ENCODE measurements at places on chromosomes 11 and 22. TPM values are rescaled to one million over a fixed set of nuclear protein-coding genes. Genes with fewer than 3 reads are reported as not detected.
A peak's percentile ranks its signal among the peaks of the same experiment; 100 is the strongest.

- DNase-seq = no peak
These were observed 434.1 kb downstream of the BRD1 start for GRCh38 chr22:49393526-49393925.

- DNase-seq = no peak
These were observed 3.5 kb upstream of the TPBGL start for GRCh38 chr11:75237050-75237449.

GRCh38 chr11:115391598-115391997 is 112.6 kb downstream of the CADM1 start:
- no peak for DNase-seq

GRCh38 chr11:110338684-110339083 is 42.3 kb upstream of the RDX start:
- DNase-seq = no peak

DNA sequence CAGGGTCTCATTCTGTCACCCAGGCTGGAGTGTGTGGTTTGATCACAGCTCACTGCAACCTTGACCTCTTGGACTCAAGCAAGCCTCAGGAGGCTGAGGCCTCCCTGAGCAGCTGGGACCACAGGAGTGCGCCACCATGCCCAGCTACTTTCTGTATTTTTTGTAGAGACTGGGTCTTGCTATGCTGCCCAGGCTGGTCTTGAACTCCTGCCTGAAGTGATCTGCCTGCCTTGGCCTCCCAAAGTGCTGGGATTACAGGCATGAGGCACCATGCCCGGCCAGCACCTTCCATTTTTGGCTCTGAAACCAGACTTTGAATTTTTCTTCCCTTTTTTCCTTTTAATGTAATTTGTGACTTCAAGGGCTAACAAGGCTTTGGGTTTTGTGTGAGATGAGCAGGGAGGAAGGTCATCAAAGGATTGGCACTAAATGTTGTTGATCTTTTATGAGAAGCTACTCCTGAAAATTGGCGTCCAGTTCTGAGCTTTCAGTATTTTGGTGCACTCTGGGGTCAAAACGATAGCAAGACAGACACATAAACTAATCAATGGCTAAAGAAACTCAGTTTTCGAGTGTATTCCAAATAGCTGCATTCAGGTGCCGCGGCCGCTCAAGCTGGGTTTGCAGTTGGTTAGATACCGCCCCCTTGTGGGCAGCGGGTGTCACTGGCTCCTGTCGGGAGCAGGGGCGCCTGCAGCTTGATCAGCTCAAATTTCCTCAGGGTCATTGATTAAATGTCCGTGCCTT is 51.9 kb upstream of the CLMP start:
- peak; percentile 81 for DNase-seq

DNA sequence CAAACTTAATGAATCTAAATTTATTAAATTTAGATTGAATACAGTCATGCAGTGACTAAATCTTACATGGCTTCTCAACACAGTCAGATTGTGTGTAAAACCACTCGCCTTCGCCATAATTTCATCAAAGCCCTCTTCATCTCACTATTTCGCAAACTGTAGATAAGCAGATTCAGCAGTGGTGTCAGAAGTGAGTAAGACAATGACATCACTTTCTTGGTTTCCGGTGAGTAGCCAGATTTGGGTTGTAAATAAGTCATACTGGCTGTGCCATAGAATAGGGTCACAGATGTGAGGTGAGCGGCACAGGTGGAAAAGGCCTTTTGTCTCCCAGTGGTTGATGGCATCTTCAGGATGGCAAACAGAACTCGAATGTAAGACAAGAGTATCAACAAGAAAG is 3.4 kb downstream of the OR10A6 start:
- no peak for DNase-seq

DNA sequence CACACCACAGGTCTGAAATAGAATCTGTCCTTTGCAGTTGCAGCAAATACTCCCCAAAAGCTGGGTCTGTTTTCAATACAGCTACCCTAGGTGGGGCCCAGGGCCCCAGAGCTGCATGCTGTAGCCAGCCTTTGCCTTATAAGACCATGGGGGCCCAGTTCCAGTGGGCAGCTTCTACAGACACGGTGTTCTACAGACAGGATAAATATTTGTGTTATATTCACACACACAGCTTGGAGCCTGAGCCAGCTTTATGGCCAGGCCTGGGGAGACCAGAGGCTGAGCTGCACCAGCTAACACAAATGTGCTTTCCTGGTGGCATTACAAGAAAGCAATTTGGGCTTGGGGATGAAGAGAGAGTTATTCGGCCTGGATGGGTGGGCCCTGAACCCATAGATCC is 151.8 kb upstream of the NCAM1 start:
- DNase-seq = no peak

DNA sequence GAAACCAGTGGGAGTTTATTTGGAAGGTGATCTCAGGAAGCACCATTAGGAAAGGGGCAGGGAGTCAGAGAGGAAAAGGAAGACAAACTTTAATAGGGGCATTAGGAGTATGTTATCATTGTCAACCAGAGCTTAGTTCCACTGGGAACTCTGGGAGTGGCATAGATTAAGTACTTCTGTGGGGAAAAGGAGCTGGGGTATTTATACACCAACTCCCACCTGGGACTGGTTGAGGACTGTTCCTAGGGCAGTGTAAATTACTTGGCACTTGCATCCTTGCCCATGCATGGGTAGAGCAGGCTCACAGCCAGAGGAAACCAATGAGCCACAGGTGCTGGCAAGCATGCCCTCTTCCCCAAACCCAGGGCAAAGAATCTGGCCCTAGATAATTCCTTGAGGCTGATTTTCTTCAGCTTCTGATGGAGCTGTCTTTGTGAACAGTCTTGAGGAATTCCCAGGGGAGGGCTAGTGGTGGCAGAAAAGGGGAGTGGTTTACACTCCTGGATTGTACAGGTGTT is 541.2 kb downstream of the MIAT start:
- DNase-seq = no peak

- peak; percentile 96 for DNase-seq
These were observed 36.6 kb downstream of the RPL27A start for GRCh38 chr11:8719211-8719649.

GRCh38 chr11:121898903-121899302 is 217.1 kb downstream of the BLID start:
- no peak for DNase-seq

DNA sequence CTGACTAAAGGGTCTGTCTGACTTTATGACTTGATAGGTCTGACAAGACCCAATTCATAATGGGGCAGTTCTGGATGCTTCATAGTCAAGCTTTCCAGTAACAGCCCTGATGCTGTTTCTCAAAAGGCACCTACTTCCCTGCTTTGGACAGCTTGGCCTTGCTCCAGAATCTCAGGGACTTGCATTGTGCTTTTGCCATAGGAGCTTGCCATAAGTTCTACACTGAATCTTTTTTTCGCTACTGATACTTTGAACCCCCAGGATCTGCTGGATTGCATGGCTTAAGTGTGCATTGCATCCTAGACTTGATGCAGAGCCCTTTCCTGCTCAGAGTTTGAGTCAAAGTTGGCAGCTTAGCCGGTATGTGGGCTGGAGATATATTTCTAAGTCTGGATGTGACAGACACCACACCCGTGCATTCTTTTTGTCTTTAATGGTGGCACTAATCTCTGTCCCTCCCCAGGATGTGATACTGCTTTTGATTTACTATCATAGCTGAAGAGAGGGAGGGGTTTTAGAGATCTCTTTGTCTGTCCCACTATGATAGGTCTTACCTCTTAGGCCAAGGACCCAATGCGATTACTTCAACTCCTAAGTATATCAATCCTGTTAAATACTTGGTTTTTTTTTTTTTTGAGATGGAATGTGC is 16.9 kb upstream of the SLC3A2 start:
- peak; percentile 95 for DNase-seq

GRCh38 chr11:75811485-75811884 is 3.5 kb upstream of the UVRAG start:
- no peak for DNase-seq

DNA sequence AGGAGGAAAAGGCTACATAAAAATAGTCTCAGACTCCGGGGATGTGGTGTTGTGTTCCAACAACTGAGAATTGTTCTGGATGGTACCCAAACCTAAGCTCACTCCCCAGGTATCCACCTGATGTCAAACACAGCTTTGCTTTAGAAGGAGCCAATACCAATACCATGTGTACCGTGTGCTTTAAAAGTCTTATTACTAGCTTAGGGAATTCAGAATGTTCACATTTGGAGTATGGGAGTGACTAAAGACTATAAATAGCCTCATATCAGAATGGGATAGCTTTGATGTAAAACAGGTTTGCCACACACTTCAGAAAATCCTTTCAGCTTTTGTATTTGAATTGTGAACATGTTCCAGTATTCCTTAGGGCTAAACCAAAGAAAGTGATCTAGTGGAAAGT is 248.7 kb upstream of the ARHGAP42 start:
- DNase-seq = peak; percentile 32

DNA sequence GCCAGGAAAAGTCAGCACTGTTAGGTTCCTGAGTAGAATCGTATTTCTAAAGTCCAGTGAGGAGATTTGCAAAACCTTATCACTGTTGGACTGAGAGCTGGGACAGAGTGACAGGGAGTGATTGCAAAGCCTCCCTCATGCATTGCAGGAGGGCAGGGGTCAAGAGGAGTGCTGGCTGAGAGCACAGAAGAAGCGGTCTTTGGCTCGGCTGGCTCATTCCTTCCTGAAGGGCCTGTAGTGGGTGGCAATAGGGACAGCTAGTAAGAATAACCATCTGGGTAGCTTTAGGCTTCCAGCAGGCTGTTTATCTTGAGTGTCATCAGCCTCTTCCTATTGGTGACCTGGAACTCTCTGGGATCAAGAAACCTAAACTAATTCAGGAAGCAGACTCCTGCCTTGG is 53.4 kb downstream of the CD44 start:
- DNase-seq = no peak

- DNase-seq = no peak
These were observed 263.2 kb downstream of the DCDC1 start for GRCh38 chr11:31106326-31106725.

DNA sequence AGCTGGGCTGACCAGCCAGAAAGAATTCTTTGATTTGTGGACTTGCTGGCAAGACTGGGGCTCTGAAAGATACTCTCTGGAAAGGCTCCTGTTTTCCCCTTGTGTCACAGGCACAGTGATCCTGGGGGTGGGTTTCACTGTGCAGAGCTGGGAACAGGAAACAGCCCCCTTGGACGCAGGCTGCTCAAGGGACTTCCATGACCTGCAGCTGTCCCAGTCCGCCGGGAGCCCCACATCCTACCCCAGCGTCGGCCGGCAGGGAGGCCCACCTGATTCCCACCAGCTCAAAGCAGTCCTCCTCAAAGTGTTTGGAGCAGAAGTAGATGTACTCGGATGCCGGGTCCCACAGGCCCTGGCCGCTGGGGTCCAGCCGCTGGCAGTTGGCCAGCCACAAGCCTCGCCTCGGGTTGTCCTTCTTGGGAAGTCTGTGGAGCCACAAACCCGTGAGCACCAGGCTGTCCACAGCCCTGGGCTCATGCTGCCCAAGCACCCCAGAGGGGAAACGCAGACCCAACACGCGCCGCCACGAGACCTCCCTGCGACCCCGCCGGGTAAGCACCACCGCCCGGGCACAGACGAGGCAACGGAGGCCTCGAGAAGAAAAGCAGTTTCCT is 824 bp downstream of the THAP7 start:
- no peak for DNase-seq

- no peak for DNase-seq
These were observed 7.8 kb downstream of the APOL5 start for GRCh38 chr22:35725521-35725920.

DNA sequence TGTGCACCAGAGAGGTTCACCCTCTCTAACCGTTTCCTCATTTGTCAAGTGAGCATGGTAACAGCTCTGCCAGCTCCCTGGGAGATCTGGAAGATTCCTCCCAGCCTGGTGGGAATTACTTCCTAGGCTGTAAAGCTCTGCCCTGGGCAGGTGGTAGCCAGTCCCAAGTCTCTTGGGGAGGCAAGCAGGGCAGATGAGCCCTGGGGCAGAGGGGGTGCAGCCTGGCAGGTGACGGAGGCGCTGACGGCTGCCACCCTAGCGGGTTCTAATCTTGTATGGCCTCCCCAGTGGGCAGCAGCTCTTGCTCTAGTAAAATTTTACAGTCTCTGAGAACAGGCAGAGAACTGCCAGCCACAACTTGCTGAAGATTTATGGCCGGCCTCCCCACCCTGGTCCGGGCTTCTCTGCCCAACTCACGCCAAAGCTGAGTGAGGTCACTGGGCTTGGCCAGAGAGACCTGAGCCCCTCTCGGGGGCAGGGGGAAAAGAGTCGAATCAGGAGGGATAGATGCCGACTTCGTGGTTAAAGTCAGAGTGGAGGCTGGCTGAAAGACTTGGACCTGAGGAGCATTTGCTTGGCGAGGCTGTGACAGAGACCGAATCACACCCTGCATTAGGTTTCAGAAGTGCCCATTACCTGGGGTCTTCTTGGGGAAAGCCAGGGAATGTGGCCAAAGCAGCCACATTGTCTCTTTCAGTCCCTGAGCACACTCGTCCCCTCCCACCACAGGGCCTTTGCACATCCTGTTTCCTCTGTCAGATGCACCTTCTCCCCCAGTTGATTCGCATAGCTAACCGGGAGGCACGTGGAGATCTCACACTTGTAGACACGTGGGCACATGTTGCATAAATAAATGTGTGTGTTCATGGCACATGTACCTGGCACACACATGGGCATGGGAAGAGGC is 188.2 kb downstream of the MN1 start:
- peak; percentile 35 for DNase-seq

GRCh38 chr22:40334899-40335298 is 11.4 kb upstream of the ADSL start:
- no peak for DNase-seq

GRCh38 chr11:115871161-115871760 is 367.0 kb upstream of the CADM1 start:
- no peak for DNase-seq

DNA sequence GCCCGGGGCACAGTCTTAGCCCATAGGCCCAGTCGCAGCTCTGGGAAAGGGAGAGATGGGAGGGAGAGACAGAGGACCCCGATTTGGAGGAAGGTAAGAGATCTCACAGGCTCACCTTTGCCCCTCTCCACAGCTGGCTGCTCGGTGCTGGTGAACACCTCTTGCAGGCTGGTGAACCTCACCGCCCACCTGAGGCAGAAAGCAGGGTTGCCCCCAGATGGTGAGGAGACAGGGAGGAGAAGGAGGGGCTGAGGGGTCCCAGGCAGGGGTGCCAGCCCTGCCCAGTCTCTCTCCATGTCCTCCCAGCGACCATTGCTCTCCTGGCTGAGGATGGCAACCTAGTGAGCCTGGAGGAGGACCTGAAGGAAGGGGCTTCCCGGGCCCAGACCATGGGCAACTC is 1.2 kb downstream of the C22orf15 start:
- DNase-seq = peak; percentile 21

GRCh38 chr11:16857186-16857585 is 118.7 kb downstream of the C11orf58 start:
- DNase-seq = no peak

GRCh38 chr11:64844330-64845128 is at the start of gene CDC42BPG:
TSS of gene CDC42BPG (minus strand) at chr11:64844653. CDS start at chr11:64844569, 84 bp downstream.
- peak; percentile 69 for DNase-seq

SHANK3 gene
- total RNA-seq = 0.96 TPM

RAB38 gene
- total RNA-seq = 27.7 TPM

LGALS12 gene
- total RNA-seq = 0.48 TPM

OR5B21 gene
- not detected for total RNA-seq

PRR5 gene
- 28.4 TPM for total RNA-seq

PHOX2A gene
- 1.2 TPM for total RNA-seq

CNGA4 gene
- not detected for total RNA-seq

CRYAB gene
- total RNA-seq = 55.6 TPM

TUBA8 gene
- total RNA-seq = 4.8 TPM

APOA5 gene
- total RNA-seq = not detected

HEPHL1 gene
- 0.96 TPM for total RNA-seq

UNC93B1 gene
- total RNA-seq = 9.9 TPM

FGF4 gene
- 0.96 TPM for total RNA-seq

SYT13 gene
- total RNA-seq = 2.6 TPM

Data from umbilical cord (tissue), 2 donors.